Activated T-cell treated with anti-CD3 and anti-CD28 coated beads, Interleukin-2, amount 50 U/mL, for 24 hours (primary cell): ENCODE measurements at places on chromosomes 16 and 17.

DNA sequence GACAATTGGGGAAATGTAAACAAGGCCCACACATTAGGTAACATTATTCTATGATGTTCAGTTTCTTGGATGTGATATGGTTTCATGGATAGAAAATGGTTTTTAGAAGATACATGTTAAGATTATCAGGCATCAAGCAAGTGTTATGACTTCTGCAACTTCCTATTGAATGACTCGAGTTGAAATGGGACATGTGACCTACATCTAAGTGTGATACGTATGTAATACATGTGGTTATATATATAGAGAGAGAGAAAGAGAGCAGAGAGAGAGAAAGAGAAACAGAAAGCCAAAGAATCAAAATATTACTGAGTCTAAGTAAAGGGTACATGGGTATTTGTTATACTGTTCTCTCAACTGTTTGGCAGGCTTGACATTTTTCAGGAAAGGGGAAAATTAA, 1.7 kb downstream of the TMEM170A start:
- no peak for DNase-seq

DNA sequence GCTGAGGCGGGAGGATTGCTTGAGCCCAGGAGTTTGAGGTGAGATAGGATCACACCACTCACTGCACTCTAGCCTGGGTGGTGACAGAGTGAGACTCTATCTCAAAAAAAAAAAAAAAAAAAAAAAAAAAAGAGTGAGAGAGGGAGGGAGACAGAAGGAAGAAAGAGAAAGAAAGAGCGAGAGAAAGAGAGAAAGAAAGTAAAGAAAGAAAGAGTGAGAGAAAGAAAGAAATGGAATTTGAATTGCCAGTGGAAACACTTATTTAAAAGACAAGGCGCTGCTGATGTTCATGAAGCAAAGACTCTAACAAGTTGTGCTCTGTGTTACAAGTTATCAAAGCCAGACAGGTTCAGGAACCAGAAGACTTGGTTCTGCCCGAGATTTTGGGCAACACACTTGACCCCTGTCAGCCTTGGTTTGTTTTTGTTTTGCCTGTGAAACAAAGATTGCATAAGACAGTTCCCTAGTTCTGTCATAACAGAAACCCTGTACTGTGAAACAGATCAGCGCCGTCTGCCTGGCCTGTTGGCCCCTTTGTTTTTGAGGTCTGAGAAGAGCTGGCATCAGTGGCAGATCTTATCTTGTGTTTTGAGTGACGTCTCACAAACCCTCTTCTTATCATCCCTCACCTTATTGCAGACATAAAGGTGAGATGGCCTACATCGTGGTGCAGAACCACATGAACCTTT, 55.4 kb upstream of the ENDOV start:
- no peak for DNase-seq

DNA sequence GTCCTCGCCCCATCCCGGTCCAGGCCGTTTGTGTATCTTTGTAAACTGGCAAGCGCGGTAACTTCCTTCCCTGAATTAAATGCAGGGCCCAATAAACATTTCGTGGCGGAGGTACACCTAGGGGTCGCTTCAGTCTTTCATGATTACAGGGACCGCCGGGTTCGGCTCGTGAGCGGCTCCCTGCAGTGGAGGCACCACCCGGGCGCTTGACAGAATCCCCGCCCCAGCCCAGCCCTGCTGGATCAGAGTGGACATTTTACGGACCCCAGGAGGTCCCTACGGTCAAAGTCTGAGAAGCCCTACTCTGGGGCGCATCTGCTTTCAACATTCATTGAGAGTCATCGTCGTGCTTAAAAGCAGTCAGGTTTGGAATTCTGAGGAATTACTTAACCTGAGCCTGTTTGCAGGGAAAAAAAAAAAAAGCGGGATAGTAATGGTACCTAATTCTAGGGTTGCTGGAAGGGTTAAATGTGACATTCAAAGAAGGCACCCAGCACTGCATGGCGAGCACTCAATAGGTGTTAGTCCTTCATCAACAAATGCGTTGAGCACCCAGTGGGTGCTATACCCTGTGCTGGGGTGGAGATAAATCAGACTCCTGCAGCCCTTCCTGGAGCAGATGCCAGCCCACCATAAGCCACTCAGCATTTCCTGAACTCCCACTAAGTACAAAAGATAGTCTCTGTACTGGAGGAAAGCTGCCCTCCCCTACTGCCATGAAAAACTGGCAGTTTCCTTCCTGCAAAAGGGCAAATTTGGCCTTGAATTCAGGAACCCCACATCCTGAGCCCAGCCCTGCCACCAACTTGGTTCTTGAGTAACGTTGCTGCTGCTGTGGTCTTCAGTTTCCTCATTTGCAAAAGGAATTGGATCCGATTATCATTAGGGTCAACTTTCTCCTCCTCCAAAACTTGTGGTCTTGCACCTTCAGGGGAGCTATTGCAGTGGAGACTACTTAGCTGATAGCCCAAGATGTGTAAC, 658 bp upstream of the DUSP3 start:
- no peak for DNase-seq

- no peak for DNase-seq
Observed at GRCh38 chr17:11138023-11138422, 103.0 kb upstream of the SHISA6 start.

GRCh38 chr16:58125781-58126335, 3.3 kb downstream of the CFAP20 start:
- DNase-seq, result no peak

DNA sequence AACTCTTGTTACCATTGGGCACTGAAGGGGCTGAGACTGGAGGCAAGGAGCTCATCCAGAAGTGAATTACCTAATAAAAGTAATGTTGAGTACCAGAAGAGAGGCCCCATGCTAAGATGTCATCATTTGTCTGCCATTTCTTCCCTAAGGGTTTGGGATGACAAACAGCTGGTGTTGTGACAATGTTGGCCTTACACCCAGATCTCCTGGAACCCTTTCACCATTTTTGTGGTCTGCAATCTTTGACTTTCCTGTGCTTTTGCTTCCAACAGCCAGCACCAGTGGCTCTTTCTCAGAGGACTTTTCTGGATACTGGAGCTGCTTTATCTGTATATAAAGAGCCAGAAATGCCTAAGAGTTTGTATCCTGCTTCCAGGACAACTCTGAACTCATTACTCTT, 84.1 kb downstream of the SHISA9 start:
- DNase-seq, result no peak

- DNase-seq, result no peak
Observed at GRCh38 chr17:36645422-36645821, 44.0 kb downstream of the MRM1 start.

GRCh38 chr17:20179041-20179440, 169.9 kb downstream of the SPECC1 start:
- no peak for DNase-seq

DNA sequence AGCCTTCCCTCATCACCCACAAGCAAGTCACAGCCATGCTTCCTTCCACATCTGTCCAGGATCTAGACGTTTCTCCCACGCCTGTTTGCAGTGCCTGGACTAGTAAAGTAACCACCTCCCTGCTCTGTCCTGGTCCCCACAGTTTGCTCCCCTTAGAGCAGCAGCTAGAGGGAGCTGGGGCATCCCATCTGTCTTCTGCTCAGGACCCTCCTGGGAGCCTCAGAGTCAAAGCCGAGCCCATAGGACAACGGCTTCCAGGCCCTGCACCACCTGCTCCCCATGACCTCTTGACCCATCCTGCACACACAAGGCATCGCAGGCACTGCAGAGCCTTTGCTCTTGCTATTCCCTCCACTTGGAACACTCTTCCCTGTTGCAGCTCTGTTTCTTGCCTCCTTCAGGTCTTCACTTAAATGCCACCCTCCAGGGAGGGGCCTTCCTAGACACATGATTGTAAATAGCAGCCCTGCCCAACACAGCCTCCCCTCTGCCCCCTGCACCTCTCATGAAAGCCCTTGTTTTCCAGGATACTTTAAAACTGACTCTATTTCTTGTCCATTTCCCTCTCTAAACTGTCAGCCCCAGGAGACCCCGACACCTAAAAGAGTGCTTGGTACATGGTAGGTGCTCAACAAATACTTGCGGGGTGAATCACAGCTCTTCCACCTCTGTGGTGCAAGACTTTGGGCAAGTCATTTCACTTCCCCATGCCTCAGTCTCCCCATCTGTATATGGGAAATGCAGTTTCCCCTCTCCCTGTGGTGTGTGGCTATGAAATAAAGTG, 3.1 kb downstream of the NATD1 start:
- no peak for DNase-seq
